ENCODE measurements at places on chromosomes 6 and 20.

- no peak for DNase-seq
These were observed 18.9 kb downstream of the MANBAL start for GRCh38 chr20:37308086-37309050.

DNA sequence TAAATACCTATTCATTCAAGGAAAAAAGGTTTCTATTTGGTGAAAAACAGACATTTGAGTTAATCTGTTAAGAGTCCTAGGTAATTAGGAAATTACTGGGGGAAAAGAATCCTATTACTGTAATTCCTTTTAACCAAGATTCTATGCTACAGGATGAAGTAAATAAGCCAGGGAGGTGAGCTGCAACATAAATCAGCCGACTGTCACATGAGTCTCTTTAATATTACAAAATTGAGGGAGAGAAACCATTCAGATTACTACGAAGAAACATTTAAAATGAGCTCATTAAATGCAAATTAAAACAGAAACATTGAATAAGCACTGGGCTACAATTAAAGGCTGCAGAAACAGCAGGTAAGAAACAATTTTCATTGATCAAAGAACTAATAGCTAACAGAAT, 5.3 kb downstream of the PRKN start:
- no peak for DNase-seq

GRCh38 chr20:58492074-58492718, 23.0 kb downstream of the APCDD1L start:
- DNase-seq = no peak

DNA sequence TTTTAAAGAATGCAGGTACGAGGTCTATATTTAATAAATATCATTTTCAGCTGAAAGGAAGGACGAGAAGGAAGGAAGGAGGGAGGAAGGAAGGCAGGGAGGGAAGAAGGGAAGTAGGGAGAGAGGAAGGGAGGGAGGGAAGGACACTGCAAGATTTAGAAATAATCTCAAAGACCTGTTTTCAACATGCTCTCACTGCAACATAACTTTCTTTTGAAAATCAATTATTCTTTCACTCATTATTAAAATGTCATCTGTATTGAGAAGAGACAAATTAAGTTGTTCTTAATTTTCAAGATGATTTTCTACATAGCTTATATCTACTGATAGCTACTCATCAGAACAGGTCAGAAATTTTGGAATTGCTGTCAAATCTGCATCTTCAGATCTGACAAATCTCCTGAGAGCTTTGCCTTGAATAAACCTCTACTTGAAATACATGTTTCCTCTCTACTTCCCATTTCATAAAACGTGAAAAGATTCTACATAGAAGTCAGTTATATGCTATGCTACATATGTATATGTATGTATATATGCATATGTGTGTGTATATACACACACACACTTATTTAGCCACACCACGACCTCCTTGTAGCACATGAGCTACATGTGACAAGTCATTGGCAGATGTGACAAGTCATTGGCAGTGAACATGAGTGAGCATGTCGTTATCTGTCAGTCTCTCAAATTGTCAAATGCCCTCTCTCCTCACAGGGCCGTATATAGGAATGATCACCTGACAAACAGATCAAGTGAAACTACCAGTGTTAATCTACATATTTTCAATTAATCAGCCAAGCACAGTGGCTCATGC, 241.6 kb downstream of the LY86 start:
- no peak for DNase-seq

GRCh38 chr6:90584636-90585255, 2.1 kb downstream of the MAP3K7 start:
- no peak for DNase-seq

- no peak for DNase-seq
These were observed 206.3 kb downstream of the QKI start for GRCh38 chr6:163620670-163621330.

- no peak for DNase-seq
These were observed 28.0 kb upstream of the ZNF217 start for GRCh38 chr20:53621482-53622246.

GRCh38 chr6:143727035-143727434, 49.3 kb downstream of the PHACTR2 start:
- DNase-seq = no peak

DNA sequence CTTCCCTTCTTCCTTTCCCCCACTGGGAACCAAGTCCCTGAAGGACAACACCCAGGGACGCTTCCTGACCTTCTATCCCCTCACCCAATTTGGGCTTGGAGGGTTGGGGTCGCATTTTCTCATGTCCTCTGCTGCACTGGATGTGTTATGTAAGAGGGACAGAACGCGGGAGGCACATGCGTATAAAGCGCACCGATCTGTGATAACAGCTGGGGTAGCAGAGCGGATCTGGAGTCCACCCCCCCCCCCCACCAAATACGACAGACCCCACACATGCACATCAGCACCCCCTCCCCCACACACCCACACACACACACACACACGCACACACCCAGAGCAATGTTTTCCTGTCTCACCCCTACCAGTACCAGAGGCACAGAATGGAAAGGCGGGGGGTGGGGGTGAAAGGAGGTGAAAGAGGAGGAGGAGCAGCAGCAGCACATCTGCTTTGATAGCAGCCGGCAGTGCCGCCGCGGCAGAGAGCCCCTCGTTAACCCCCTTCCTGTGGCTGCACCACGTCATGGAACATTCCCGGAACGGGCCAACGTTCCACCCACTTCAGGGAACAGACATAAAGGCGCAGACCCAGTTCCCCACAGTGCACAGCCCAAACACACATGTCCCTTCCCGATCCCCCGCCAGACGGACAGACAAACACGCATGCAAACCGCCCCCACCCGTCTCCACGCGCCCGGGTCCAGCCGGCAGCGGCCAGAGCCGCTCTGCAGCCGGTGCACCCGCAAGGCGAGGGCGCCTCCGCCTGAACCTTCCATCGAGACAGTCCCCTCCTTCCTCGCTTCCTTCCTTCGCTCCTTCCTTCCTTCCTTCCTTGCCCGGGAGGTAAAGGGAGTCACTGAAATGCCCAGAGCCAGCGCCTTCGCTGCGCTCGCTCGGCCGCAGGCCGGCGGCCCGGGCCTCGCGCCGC, 590 bp downstream of the HIVEP2 start:
- peak; percentile 77 for DNase-seq

DNA sequence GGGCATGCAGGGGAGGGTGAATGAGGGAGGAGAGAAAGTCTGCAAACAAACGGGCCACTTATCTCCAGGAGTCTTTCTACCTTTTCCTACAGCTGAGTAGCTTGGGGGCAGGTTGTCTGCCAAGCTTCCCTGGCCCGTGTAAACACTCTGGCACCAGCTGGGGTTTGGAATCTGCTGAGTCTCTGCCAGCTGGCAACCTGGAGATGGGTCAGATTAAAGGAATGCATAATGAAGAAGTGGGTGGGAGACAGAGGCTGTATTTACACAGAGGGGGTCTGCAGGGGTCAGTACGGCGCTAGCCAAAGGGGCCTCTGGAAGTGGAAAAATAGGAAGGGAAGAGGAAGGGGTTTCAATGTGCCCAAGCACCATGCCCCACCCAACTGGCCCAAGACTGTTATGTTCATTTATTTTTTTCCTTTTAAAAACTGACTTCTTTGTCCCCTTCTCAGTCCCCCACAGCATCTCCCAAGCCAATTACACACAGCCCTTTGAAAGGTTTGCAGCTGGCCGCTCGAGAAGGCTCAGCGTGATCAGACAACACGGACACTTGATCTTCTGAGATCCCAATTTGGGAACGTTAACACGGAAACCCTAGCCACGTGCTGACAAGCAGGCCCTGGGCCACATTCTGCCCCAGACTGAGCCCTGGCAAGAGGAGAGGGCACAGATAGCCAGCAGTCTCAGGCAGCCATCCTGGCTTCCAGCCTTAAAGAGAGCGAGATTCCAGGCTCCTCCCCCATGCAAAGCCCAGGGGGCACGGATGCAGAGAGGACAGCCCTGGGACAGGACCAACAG, 25.2 kb downstream of the TRAM2 start:
- no peak for DNase-seq

DNA sequence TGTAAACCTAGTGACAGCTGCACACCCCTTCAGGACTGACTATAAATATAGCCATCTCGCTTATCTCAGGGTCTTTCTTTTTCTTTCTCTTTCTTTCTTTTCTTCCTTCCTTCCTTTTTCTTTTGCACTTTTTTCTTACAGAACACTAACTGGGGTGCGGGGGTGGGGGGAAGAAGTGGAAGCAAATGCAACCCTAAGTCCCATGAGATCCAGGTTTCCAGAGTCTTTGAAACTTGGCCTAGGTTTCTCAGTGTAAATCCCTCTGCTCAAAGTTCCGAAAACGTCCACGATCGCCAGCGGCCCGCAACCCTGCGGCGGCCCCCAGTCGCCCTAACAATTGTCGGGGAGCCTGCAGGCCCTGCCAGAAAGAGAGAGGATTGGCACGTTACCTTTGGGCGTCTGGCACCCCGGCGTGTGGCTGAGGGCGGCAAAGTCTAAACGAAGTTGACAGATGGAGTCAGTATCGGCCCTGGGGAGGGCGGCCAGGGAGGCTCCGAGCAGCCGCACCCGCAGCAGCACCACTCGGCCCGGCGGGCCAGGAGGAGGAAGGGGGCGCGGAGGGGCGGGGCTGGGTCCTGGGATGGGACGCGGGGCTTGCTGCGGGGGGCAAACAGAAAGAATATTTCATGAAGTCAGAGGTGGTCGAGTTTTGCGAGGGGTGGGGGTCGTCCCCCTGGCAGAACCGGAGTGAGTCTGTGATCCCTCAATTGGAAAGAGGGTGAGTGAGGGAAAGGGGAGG, 577 bp upstream of the FOXF2 start:
- no peak for DNase-seq

DNA sequence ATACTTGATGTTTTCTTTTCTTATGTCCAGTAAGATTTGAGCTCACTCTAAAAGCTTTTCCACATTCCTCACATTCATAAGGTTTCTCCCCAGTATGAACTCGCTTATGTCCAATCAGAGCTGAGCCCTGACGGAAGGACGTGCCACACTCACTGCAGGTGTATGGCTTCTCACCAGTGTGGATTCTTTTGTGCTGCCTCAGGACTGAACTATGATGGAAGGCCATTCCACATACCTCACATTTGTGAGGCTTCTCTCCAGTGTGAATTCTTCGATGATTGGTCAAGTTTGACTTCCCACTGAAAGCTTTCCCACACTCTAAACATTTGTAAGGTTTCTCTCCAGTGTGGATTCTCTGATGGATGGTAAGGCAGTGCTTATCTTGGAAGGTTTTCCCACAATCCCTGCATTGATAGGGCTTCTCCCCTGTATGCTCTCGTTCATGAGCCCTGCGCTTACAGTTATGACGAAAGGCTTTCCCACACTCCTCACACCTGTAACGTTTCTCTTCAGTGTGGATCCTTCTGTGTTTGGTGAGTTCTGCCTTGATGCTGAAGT, 9.9 kb downstream of the ZNF311 start:
- no peak for DNase-seq
